EL (cell line): ENCODE measurements at places on chromosomes 1 and 21.
A peak's percentile ranks its signal among the peaks of the same experiment; 100 is the strongest.

- DNase-seq, result no peak
Observed at GRCh38 chr1:56844545-56845136, 10.0 kb upstream of the C8A start.

DNA sequence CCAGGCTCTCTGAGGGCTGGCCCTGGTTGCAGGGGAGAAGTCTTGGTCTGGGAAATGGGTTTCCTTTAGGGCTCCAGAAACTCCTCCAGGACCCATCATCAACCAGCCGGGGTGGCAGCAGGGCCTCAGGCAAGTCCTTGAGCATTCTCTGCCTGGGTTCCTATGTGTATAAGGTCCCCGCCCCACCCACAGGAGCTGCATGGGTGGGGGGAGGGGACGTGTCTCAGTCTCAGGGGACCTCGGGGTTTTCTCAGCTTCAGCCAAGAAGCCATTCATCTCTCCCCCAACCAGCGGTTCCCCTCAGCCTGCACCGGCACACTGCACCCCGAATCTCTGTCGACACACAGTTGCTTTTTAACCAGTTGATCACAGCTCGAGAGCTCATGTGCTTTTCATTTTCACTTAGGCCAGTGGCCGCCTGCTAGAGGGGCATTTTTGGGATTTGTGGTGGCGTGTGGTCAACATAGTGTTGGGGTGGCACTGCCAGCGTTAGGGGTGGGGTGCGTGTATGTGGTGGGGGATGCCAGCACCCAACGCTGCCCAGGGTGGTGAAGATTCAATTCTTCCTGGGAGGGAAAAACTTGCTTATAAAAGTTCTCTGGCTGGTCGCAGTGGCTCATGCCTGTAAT lies 6.5 kb downstream of the RUNX3 start:
- DNase-seq, result no peak

DNA sequence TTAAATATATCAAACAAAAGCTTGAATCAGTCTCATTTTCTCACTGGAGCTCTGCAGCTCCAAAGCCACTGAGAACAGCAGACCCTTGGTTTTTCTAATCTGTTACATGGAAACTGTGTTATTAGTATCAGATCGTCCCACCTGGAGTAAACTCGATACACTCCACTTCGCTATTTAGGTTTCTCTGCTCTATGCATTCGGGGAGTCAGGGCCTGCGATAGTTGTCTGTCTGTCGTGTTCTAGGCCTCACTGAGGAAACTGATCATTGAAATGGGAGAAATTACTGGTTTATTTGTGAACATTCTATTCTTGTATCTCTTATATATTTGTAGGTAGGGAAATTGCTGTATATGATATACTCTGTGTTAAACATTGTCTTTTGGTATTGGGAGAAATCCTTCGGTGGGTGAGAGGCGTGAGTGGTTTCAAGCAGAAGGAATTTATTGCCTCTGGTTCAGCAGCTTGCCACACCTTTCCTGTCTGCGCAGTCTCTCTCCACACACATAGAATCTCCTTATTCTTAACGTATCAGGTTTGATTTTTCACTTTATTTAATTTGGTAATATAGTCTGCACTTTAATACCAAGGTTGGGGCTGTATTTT lies 8.5 kb downstream of the PRDM2 start:
- no peak for DNase-seq

DNA sequence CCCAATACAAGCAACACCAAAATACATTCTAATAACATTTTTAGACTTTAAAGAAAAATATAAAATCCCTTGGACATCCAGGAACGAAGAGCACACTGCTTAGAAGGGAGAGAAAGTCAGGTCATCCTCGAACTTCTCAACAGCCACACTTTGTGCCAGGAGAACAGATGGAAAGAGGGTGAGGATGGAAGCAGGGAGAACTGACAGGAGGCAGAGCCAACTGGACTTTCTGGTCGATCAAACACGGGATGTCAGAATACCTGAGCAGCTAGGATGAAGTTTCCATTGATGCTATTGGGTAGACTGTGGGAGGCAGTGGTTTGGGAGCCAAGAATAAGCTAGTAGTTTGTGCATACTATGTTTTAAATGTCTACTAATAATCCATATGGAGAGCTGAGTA lies 111.4 kb downstream of the TOMM20 start:
- no peak for DNase-seq

DNA sequence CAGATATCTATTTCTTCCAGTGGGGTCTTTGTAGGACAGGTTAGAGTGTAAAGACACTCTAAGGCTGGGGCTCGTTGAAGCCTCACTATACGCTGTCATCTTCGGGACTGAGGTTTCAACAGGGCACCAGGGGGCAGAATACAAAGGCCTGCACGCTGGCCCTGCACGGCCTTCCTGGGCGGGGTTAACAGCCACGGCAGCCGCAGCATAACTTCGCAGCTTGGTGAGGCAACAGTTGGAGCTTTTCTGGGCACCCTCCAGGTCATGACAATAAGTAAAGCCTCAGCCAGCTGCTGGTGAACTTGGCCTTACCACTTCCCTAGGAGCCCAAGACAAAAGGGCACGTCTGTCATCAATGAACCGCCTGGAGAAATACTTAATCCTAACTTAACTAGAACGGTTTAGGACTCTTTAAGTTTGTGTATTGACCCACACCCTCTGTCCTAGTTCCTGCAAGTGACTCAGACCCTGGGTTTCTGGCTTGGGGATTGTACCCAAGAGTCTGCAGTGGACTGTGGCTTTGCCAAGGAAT lies 2.3 kb upstream of the RUNX1 start:
- peak; percentile 87 for DNase-seq

DNA sequence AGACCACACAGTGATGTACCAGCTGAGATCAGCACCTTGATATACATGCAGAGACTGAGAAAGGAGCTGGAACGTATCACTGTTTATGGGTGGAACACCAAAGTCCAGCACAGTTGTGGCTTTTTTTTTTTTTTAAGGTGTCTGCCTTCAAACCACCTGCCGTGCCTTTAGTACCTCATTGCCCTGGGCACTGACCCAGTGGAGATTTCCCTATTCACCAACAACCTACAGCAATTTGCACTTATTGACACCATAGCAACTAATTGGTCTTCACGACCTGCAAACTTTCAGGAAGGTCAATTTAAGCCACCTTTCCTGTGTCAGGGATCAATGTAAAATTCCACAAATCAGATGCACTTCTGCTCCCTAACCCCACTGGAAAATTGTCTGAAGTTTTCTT lies 181.6 kb upstream of the ADGRL2 start:
- no peak for DNase-seq

DNA sequence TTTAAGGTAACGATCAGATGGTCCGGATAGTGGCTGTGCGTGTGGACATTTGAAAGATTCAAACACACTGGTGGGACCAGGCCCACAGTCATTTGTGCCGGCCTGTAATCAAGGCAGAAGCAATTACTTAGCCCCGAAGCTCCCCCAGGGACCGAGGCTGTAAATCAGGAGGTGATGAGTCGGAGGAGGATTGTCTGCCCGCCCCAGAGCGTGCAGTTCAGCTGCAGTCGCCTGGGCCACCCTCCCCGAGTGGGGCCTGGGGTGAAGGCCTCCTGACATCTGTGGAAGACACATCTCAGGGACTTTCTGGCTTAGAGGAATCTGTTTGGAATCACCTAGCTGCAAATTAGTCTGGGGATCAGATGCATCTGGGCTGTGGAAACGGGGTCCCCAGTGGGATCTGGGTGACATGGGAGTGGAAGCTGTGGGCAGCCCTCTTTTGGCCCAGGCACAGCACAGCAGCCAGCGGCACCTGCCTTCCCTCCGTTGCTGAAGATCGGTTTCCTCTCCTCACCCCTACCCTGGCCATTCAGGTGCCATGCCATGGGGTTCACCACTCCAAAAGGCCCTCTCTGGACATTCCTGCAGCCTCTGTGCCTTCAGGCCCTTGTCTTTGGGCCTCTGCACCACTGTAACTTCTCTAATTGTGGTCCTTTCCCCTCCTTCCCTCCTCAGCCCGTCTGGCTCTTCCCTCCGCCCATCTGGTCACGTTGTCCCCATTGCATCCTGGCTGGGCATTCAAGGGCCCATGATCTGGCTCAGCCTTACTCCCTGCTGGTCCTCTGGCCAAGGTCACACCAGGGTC lies 25.7 kb downstream of the LHX4 start:
- no peak for DNase-seq

DNA sequence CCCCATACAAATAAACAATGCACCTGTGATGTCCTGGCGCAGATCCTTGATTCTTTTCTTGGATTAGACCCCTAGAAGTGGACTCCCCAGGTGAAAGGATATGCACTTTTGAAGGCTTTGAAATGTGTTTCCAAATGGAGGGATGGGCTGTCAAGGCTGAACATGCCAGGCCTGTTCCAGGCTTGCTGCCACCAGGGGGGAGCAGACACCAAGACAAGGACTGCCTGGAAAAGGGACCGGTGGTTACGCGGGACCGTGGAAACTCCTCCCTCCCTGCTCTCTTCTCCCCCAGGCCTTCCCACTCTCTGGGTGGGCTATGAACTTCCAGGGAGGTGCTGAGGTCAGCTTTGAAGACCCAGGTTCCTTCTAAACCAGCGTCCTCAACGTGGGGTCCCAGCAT lies 12.7 kb downstream of the C1QB start:
- peak; percentile 30 for DNase-seq

DNA sequence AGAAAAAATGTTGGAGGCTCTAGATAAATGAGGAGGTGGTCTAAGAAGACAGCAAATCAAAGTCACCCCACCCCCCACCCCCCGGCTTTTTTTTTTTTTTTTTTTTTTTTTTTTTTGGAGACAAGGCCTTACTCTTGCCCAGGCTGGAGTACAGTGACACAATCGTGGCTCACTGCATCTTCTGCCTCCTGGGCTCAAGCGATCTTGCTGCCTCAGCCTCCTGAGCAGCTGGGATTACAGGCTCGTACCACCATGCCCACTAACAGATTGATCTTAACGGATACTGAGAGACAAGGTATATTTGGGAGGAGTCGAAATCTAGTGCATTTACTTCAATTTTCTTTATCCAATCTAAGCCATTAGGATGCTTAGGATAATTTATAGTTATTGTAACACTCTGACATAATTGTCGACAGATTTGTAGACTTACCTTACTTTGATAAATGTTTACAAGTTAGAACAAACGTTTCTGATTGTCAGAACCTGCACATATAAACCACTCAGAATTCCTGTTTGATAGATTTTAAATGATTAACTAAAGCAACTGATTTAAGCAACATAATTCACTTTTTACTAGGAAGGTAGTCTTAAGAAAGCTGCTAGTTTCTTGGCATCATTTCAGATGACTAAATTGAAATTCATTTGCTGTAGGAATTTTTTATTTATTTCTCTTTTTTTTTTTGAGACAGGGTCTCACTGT lies 33.7 kb upstream of the NBL1 start:
- peak; percentile 25 for DNase-seq

GRCh38 chr1:41282679-41283317 lies 40.7 kb upstream of the SCMH1 start:
- peak; percentile 32 for DNase-seq

- peak; percentile 28 for DNase-seq
Observed at GRCh38 chr21:45562965-45563364, 20.7 kb upstream of the SLC19A1 start.

DNA sequence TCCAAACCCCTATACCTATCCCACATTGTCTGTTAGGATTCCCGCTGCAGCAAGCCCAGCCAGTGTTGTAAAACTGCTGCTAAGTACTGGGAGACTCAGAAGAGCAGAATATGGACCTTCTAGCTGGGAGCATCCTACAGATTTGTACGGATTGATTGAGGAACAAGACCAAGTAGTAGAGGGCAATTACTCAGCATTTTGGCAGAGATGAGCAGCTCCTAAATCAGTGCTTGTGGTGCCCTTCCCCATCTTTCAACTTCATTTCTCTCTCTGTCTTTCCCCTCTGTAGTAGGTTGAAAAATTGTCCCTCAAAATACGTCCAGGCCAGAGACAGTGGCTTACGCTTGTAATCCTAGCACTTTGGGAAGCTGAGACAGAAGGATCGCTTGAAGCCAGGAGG lies 37.3 kb upstream of the HTR1D start:
- no peak for DNase-seq

GRCh38 chr1:110130113-110130591 lies 17.9 kb downstream of the UBL4B start:
- DNase-seq, result no peak

DNA sequence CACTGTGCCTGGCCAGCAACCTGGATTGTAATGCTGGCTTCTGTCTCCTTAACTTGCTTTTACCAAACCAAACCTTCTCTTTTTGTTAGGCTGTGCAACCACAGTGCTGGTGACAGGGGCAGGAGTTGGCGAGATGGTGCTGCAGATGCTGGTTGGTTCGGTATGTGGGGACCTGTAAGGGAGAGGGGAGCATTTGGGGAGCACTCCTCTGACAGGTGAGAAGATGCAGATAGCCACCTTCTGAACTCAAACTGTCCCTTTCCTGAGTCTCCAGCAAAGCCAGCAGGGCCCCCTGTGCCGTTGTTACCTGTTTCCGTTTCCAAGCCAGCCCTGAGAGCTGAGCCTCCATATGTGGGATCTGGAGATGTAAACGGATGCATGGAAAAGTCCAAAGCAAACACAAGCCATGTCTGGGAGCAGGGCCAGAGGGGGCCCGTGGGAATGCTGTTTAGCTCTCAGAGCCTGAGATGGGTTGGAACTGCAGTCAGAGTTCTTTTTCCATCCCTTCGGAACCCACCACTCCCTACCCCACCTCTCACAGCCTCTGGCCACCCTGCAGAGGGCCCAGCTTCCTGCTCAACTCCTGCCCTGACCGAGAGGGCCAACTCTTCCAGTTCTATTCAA lies 34.0 kb downstream of the ELK4 start:
- no peak for DNase-seq

- no peak for DNase-seq
Observed at GRCh38 chr1:172323686-172324085, 96.8 kb upstream of the C1orf105 start.

DNA sequence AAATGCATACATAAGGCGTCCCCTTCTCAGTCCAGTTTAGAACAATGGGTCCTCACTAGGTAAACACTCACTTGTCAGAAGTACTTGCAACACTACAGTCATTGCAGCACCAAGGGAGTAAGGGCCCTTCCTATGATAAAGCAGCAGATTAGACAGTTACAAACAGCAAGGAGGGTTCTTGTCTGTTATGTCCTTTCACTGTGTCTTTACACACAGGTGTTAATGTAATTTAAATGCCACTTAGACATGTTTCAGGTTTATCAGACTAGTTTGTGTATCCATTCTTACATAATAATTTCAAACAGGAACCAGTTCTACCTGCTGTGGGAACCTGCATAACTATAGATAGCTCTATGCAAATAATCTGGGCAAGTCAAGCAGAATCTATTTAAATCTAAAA lies 105.6 kb upstream of the USH2A start:
- DNase-seq, result no peak

DNA sequence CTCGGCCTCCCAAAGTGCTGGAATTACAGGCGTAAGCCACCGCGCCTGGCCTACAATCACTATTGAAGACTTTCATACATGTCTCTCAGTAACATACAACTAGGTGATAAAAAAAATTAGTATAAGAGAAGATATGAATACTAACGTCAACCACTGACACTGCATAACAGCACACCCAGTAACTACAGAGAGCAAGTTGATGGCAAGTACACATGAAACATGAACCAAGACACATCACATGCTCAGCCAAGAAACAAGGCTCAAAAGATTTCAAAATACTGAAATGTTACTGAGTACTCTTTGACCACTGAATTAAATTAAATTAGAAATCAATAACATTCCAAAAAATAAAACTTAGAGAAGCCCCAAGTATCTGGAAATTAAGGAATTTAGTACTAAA lies 168.1 kb downstream of the SLC45A1 start:
- no peak for DNase-seq

GRCh38 chr1:77624102-77624501 lies 58.4 kb downstream of the ZZZ3 start:
- DNase-seq, result no peak
